Kidney epithelial cell (primary cell): ENCODE measurements at places on chromosomes 4 and X. TPM values are rescaled to one million over a fixed set of nuclear protein-coding genes. Genes with fewer than 3 reads are reported as not detected.

DNA sequence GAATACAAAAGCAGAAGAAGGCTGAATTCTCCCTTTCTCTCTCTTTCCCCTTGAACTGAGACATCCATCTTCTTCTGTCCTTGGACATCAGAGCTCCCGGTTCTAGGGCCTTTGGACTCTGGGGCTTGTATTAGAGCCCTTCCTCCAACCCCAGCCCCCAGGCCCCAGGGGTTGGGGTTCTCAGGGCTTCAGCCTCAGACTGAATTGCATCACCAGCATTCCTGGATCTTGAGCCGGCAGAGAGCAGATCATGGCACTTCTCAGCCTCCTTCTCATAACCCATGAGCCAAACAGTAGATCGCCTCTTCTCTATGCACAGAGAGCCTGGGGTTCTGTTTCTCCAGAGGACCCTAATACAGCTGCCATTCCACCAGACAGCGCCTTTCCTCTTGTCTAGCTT is 25.3 kb upstream of the CLDN24 start:
- no peak for DNase-seq

Gene SEPTIN6
- total RNA-seq: 30.2 and 32.0 TPM in 2 replicates

DNA sequence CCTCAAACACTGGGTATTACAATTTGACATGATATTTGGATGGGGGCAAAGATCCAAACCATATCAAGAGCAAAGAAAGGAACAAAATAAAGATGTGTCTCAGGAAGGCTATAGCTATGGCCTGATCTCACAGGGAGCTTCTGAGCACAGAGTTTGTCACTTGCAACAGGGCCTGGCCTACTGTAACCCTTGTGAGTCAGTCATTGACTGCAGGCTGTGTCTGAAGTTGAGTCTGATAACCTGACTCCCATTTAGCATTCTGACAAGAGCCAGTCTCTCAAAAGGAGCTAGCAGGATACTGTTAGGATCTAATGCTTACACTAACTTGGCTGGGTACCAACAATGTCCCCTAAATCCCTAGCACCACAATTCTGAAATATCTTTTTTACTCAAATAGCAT is 612.5 kb upstream of the TECRL start:
- DNase-seq: no peak

- no peak for DNase-seq
Measured at GRCh38 chr4:164538097-164538496, 215.8 kb upstream of the SMIM31 start.

- DNase-seq: no peak
Measured at GRCh38 chr4:123477711-123478209, 81.2 kb downstream of the SPRY1 start.

GRCh38 chrX:49276671-49277534 is 7.3 kb downstream of the PPP1R3F start:
- DNase-seq: no peak

DNA sequence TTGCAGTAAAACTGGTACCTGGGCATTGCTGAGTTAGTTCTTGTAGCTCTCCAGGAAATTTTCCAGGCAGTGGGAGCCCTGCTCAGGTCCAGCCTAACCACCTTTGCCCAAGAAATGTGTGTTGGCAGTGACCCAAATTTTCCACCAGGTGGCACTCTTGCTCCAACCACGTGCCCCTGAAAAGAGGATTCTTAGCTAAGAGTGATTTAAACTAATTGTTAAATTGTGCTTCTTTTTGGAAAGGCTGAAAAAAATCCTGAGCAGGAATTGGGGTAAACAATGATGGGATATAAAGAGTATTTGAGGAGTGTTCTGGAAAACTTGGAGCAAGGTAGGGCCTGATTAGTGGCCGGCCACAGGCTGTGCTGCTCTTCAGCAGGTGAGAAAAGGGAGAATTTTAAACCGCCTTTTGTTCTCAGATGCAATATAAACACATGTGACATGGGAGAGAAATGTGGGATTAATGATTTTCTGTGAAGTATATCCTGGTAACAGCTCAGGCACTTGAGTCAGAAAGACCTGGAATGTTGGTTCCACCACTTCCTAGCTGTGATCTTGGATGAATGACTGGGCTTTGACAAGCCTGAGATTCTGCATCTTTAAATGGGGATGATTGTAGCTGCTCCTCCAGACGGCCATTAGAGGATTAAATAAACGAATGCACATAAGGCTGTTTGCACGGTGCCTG is 219.6 kb downstream of the PTTG2 start:
- DNase-seq: peak; percentile 79

DNA sequence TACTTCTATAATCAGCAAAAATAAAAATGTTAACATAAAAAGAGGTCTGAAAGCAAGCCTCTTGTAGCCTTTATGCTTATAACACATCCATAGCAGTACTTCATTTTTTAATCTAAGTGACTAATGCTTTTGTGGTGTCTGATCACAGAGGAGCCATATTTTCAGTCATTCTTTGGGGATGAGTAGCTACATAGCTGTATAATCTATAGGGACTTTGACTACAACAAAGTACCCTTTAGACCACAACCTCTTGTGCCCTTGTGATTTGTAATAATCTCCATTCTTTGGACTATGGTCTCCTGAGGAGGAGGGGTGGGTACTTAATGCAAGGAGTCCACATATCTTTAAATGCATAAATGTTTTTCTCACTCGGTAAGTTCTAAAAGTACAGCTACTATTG is 9.6 kb downstream of the DRP2 start:
- DNase-seq: no peak

- no peak for DNase-seq
Measured at GRCh38 chrX:21747558-21747957, 10.4 kb downstream of the SMPX start.

GRCh38 chrX:67351411-67351810 is 192.4 kb upstream of the AR start:
- DNase-seq: no peak

Gene XKRX
- total RNA-seq: 0.04 TPM in 1 of 2 replicates, not detected in the other

Gene ADAMTS3
- total RNA-seq: 3.4 and 3.5 TPM in 2 replicates

DNA sequence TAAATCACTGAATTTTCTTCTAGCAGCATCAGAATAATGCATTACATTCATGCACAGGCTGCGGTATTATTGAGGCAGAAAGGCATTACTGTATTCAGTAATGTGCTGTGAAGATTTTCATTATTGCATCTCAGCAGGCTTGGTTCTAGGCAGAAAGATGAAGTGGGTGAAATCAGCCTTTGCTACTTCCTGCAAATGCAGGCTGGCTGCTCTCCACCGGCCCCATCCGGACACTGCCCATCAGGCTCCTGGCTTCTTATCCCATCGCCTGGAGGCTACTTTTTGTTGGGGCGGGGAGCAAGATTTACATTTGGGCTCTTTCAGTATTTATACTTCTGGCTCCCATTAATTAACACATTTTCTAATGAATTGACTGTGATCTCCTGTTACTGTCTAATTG is 117.8 kb downstream of the FRAS1 start:
- no peak for DNase-seq

DNA sequence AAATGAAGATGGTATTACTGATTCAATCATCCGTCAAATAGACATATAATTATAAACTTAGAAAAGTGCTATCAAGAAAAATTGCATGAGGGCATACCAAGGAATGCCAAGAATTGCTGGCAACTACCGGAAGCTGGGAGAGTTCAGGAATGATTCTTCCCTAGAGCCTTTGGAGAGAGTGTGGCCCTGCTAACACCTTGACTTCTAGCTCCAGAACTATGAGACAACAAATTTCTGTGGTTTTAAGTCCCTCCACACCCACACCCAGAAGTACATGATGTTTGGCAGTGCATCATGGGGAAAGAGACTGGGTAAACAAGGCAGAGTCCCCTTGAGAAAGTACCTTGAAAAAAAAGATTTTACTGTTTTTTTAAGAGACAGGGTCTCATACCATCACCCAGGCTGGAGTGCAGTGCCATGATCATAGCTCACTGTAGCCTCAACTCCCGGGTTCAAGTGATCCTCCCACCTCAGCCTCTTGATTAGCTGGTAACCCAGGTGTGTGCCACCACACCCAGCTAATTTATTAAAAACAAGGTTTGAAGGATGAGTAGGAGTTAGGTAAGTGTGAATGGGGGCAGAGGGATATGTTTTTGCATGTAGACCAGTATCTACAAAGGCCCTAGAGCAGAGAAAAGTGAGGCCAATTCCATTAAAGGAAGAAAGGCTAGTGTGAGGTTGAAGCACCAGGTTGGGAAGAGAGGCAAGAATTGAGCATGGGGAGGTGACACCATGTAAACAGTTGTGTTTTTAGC is 53.1 kb downstream of the GSX2 start:
- peak; percentile 41 for DNase-seq

Gene HSFX4
- not detected in 2 replicates for total RNA-seq

Gene DMP1
- not detected in 2 replicates for total RNA-seq

Gene SHROOM4
- 6.1 and 7.5 TPM in 2 replicates for total RNA-seq

Gene DTHD1
- total RNA-seq: not detected in 2 replicates

Gene RAB9B
- 0.33 and 0.34 TPM in 2 replicates for total RNA-seq

GRCh38 chrX:703866-704265 is 73.3 kb downstream of the SHOX start:
- DNase-seq: no peak

- no peak for DNase-seq
Measured at GRCh38 chr4:31598639-31599038, 878.5 kb downstream of the PCDH7 start.

DNA sequence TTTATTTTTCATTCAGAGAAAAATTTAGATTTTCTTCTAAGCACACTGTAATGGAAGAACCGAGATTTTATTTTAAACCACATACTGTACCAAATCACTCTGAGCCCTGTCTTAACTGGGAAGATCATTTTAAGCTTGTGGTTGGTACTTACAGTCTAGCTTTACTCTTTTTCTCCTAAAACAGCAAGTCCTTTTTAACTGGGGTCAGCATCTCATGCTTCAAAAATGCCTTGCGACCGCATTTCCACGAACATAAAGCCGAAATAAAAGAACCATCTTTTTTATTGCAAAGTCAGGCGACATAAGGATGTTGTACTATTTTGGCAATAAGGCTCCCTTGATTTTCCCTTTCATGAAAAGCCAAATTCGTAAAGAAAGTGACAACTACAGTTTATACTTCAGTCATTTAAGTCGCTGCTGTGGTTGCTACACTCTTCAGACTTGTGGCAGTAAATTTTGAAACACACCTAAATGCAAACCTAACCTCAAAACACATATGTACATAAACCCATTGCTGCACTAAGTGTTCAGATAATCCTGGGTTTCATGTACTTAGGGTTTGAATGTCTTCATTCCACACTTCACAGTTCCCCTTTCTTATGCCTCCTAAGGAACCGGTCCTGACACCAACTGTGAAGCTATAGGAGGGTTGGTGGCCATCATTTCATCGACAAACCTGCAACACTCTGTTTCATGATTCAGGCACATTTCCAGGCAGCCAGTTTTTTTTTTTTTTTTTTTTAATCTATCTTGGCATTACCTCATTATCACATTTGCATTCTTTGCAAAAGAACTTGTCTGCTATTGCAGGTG is 3.0 kb downstream of the STOX2 start:
- DNase-seq: no peak

Gene KIAA1210
- total RNA-seq: not detected in 2 replicates

GRCh38 chrX:69221239-69222102 is 56.2 kb upstream of the PJA1 start:
- no peak for DNase-seq

- DNase-seq: no peak
Measured at GRCh38 chr4:10186228-10187214, 69.9 kb upstream of the WDR1 start.

Gene SOWAHB
- total RNA-seq: 21.3 and 23.3 TPM in 2 replicates

DNA sequence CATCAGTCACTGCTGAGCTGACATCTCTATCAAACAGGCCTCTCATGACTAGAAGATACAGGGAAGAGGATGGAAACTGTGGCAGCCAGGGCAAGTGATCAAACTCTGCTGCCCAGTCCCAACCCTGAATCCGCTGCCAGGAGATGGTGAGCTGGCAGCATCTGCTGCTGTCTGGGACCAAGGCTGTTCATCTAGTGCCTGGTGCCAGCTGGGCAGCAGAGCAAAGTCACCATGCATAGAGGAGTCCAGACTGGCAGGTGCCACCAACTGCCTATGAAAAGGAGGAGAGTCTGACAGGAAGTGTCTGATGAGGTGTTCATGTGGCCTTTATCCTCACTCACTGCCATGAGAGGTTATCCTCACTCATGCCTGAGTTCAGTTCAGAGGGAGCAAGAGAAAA is 518.9 kb downstream of the MID1IP1 start:
- no peak for DNase-seq

Gene MAGEC1
- total RNA-seq: not detected in 2 replicates

- DNase-seq: no peak
Measured at GRCh38 chrX:40085714-40086113, 12.0 kb downstream of the BCOR start.

DNA sequence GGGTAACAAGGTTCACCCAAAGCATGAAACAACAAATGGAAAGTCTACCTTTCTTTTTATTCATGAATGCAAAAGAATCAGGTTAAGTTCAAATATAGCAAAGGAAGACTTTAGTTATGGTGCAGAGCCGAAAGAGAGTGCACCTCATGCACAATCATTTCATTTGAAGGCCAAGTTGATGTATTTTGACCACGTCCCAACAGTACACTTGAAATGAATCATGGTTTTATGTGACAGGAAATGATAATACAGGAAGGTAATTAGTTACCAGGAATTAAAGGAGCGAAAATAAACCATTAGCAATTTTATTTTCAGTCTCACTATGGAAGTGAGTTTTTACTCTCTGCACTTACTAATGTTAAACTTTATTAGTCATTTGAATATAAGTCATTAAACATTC is 281.2 kb upstream of the DIAPH2 start:
- DNase-seq: no peak

DNA sequence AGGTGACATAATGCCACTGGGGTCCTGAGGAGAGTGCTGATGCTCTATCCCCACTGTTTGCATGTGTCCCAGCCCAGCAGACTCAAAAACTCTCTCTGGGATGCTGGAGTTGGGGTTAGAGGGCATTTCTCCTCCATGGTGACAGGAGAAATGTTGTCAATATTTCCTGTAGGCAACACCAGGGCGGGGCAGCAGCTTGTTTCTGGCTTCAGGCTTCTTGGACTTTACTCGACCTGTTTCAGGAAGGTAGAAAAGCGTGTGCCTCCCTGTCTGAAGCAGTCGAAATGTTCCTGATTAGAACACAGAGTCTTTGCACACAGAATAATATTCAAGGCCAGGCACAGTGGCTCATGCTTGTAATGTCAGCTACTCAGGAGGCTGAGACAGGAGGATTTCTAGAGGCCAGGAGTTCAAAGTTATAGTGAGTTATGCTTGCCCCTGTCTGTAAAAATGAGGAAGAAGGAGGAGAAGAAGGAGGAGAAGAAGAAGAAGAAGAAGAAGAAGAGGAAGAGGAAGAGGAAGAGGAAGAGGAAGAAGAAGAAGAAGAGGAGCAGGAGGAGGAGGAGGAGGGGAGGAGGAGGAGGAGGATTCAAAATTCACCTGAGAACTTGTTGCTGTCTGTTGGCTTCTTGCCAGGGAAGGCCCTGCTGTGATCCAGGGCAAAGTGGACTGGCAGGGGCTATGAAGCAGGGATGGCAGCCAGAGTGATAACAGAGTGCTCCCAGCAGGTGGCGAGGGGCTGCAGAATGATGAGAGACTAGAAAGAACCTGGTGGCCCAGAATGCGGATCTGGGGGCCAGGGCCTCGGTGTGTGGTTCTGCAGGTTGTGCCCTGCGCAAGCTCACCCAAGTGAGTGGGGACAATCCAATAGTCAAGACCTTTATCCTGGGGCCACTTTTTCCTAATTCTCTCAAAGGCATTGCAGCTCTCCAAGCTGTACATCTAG is 82.9 kb downstream of the RTL5 start:
- DNase-seq: no peak

GRCh38 chr4:55358668-55359067 is 12.6 kb downstream of the SRD5A3 start:
- DNase-seq: no peak
